ENCODE measurements at places on chromosomes 13 and 19. TPM values are rescaled to one million over a fixed set of nuclear protein-coding genes. Genes with fewer than 3 reads are reported as not detected.

FAM83E gene
- 0.22 TPM for total RNA-seq

CCDC9 gene
- 3.8 TPM for total RNA-seq

SERTAD1 gene
- total RNA-seq, result 22.3 TPM

GPR18 gene
- total RNA-seq, result not detected

GPC6 gene
- total RNA-seq, result under 0.01 TPM

PCP2 gene
- total RNA-seq, result not detected

APOE gene
- 1.0 TPM for total RNA-seq

TNFSF13B gene
- total RNA-seq, result 0.69 TPM

DPF1 gene
- total RNA-seq, result under 0.01 TPM

CYP4F22 gene
- not detected for total RNA-seq

GEMIN7 gene
- 12.2 TPM for total RNA-seq

CD70 gene
- total RNA-seq, result not detected

C13orf42 gene
- not detected for total RNA-seq

PRKCG gene
- not detected for total RNA-seq

All from dermis lymphatic vessel endothelial cell (primary cell).